ENCODE measurements at places on chromosomes 7 and 10.

GRCh38 chr7:142359694-142360279 is 101.9 kb upstream of the PRSS58 start:
- DNase-seq = no peak

- DNase-seq = no peak
Observed at GRCh38 chr7:80771523-80771922, 133.1 kb downstream of the CD36 start.

DNA sequence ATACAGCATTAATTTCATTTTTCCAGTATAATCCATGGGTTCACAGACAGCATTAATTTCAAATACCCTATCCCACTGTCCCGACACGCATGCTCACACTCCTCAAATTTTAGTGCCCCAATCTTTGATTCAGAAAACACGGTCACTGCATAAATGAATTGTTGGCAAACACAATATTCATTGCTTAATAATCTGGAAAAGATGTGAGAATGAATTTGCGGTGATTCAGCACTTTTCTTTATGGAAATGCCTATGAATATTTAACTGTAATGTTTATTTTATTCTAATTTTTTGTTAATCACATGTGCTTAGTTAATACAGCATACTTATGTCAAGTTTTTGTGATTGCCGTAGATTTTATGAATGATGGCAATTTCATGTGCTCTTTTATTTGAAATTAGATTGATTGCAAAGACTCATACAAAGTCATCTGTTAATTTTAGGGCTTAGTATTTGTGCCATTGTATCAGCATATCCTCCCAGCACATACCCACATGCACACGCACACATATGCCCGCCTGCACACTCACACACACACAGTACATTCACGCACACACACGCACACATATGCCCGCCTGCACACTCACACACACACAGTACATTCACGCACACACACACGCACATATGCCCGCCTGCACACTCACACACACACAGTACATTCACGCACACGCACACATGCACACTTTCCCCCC is 35.1 kb downstream of the MACROH2A2 start:
- no peak for DNase-seq

DNA sequence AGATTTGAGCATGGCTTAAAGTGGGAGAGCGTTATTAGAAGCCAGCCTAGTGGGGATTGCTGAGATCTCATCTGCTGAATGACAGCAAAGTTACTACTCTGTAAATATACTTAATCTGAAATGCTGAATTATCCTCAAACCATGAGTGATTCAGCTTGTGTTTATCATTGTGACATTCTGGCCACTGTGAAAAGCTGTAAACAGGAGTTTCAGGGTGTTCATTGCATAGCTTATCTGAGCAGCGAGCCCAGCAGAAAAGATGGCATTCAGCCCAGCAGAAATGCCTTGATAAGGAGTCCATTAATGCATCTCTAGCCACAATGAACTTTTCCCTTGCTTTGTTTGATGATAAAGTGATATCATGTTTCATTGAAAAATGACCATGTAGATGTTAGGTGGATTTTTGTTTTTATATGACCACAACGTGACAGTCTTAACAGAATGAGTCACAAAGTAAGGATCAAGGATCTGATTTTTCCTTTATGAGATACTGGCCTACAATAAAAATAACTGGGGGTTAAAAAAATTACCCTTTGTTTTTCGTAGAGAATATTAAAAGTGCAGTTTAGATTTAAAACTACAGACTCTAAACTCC is 7.8 kb downstream of the TES start:
- no peak for DNase-seq

- no peak for DNase-seq
Observed at GRCh38 chr7:47471358-47471703, 110.6 kb downstream of the TNS3 start.

DNA sequence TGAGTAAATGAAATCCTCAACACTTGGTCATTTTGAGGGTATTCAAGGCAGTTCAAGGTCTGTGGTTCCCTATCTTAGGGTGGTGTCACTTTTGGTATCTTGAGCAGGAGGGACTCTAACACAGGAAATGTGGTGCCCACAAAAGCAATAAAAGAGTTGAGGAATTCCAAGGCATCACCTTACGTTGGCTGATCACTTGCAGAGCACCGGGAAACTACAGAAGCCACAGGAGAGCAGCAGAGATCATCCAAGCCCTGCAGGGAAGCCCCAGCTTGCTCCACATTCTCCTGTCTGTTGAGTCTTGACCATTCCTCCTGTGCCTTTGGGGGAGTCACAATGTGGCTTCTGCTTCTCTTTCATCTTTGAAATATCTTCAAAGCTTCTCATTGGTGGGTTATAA is 565.8 kb upstream of the ADARB2 start:
- DNase-seq = no peak

DNA sequence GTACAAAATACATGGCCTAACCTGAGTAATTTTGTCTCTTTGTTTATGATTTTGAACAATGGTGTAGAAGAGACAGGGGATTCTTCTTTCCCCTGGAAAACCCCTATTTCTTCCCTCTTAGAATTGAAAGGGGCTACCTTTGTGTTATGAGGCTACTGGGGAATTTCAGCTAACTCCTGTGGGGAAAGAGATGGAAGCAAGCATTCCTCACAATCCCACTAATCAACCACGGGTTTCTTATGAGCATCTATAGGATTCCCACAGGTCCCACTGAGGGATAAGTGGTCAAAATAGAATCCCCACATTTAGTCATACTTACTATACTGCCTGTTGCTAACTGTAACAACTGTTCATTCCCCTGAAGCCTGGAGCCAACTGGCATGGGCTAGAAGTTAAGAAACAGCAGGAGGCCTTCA is 32.2 kb upstream of the ITGB8 start:
- DNase-seq = no peak

DNA sequence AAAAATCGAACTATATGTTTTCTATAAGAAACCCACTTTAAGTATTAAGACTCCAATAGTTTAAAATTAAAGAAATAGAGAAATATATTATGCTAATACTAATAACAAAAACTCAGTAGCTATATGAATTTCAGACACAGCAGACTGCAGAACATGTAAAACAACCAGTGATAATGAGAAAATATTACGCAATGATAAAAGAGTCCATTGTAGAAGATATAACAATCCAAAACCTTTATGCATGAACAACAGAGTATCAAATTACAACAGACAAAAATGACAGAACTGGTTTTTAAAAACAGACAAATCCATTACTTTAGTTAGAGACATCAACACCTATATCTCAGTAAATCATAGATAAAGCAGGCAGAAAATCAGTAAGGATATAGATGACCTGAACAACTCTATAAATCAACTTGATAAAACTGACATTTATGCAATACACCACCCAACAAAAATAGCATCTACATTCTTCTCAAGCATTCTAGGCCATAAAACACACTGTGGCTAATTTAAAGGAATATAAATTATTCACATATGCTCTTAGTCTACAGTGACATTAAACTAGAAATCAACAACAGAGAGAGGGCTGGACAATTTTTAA is 669.5 kb upstream of the GHITM start:
- no peak for DNase-seq

GRCh38 chr10:990808-991207 is 2.6 kb downstream of the GTPBP4 start:
- no peak for DNase-seq

GRCh38 chr7:27151931-27152815 is at the start of gene HOXA3:
TSS of gene HOXA3 (minus strand) at chr7:27152583. CDS start at chr7:27110640, 41,943 bp downstream.
- no peak for DNase-seq

- no peak for DNase-seq
Observed at GRCh38 chr10:69232252-69232651, 12.1 kb downstream of the HKDC1 start.

DNA sequence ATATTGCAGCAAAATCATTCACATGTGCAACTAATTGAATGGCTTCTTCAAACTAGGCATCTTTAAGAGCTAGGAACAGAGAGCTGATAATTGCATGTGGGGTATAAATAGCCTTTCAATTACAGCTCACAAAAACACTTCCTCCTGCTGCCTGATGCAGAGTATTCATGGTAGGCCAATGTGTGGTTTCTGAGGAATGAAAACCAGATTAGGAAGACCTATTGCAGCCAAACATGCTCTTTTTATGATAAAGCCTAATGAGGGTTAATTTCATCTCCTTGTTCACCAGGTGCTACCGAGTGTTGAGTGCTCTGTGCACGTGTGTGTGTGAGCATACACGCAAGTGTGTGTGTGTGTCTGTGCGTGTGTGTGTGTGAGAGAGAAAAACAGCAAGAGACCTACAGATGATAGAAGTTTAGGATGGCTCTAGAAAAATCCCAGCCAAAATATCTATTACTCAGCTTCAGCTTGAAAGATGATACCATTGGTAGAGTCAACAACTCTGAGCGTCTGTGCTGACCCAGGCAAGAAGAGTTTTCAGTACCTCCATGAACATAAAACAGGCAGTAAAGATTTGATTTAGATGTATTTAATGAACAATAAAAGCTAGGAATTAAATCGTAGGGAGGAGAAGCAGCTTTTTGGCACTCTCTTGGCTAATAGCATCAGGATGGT is 448.5 kb upstream of the ANKRD30A start:
- no peak for DNase-seq

- DNase-seq = no peak
Observed at GRCh38 chr7:148927123-148928045, 43.3 kb upstream of the EZH2 start.

DNA sequence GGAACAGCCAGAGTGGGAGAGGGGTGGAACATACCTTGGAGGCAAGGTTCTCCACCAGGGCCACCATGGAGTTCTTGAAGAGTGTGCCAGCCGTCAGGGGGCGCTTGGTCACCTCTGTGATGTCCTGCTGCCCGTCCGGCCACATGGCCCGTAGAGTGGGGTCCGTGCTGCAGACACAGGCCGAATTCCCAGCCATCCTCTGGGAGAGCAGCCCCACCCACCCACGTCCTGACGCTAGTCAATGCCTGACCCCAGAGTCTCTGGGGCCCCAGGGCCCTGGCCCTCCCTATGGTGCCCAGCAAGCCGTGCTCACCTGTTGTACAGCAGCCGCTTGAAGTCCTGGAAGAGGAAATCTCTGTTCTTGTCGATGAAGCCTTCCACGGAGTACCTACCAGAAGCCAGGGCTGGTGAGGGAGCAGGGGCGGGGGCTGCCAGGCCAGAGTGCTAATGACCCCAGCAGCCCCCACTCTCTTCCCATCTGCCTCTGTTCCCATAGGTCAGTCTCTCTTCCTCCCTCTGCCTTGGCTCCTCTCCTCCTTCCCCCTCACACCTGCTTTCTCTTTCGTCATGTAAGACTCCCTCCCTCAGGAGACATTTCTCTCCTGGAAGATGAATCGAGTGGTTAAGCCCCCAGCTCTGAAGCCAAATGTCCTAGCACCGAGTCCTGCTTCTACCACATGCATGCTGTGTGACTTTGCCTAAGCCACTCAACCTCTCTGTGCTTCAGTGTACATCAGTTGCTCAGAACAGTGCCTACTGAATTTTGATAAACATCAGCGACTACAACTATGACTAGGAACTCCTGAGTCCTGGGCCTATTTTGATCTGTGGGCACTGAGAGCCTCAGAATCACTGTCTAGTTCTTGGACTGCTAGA is 11.0 kb downstream of the MYO1G start:
- peak; percentile 18 for DNase-seq

DNA sequence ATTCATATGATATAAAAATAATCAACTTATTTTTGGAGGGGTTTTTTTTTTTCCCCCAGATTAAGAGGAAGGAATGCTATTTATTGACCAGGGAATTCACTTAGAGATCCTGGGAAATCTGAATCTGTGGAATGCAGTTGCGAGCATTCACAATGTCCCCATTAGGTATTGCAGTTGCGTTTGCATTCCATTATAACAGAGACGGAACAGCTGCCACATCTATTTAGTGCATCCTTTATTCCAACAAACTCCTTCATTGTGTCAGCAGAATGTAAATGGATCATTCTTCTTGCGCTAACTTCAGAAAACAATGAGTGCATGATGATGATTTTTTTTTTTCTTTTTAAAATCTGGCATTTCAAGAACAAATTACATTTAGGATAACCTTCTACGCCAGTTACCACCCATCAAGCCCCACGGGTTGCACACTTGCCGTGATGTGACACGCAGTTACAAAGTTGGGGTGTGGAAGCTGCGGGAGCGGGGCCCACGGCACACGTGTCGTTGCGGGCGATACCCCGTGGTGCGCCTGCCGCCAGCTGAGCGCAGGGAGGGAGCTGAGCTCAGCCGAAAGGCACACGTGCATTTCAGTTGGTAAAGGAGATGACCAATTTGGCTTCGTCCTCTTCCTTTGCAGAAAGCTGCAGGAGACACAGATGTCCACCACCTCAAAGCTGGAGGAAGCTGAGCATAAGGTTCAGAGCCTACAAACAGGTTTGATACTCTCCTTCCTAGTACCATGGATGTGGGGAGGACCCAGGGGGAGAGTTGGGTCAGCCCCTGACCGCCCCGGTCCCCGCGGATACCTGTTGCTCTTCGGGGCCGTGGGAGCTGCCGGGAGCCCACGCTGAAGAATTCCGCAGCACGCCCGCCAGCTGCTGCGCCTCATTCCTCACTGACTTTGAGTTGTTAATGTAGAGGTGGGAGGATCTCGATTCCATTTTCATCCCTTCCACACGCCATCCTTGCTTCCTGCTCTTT is 175.3 kb upstream of the SH2B2 start:
- DNase-seq = no peak

- DNase-seq = no peak
Observed at GRCh38 chr7:157676456-157677255, 339.9 kb downstream of the DNAJB6 start.

GRCh38 chr7:31073326-31074119 is 21.4 kb downstream of the ADCYAP1R1 start:
- DNase-seq = no peak

DNA sequence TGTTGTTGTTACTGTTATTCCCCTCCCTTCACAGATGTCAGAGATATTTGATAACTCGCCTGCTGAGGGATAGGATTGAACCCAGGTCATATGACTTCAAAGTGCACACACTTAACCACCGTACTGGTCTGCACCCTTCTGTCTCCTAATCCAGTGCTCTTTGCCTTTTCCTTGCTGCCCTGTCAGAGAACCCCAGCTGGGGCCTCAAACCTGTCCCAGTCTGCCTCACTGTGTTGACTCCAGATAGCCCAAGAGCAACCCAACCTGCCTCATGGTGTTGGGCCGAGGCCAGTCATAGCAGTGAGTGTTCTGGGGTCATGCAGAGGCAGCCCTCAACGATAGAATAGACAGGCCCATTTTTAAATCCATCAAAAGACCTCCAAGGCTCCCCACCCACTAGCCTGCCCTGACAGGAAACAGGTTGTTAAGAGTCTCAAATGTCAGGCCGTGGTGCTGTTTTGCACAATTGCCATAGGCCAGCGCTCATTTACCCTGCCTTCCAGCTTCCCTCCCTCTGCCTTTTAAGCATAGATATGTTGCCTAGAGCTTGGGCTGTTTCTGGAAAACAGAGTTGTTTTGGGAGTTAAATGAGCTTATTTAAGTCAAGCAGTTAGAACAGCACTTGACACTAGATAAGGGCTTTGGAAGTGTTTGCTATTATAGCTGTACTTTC is 37.0 kb upstream of the PDCD4 start:
- peak; percentile 33 for DNase-seq

DNA sequence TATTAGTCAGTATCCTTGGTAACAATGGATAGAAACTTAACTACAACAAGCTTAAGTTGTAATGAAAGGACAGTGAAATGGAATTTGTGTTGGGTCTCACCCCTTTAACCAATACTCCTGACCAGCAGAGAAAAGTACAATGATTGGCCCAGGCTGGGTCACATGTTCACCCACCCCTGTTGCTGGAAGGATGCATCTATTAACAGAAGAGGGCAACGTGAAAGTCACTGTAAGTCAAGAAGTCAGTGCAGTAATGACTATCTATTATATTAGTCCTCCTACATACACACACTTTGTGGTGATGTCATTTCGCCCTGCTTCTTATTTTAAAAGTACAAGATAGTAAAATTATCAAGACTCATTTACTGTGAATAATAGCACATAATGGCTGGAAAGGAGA is 16.2 kb downstream of the PNLIPRP2 start:
- DNase-seq = no peak

- DNase-seq = no peak
Observed at GRCh38 chr7:45564485-45564884, 9.7 kb upstream of the ADCY1 start.
